Uterus (tissue), 4 donors: ENCODE measurements at places on chromosomes 6 and 20. TPM values are rescaled to one million over a fixed set of nuclear protein-coding genes. Genes with fewer than 3 reads are reported as not detected.

C6orf163 gene
- total RNA-seq = 7.0 TPM

SIRPG gene
- not detected for total RNA-seq

DNA sequence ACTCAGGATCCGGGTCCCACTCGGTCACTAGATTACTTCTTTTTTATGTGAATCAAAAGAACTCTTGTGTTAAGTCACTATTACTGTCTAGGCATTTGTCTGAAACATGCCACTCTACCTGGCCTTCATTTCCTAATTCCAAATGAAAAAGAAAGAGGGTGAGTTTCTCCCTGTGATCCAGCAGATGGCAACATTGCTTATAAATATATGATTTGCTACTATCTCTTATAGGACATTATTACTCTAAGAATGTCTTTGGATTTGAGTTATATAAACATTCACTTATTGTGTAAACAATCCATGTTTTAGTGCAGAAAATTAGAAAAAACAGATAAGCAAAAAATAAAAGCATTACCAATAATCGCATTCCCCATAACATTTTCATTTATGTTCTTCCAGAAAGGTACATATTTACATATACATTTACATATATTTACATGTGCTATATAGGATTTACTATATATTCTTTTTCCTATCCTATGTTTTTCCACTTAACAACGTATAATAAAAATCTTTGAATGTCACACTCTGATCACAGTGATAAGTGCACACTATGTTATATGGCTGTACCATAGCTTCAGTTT lies 66.9 kb downstream of the FAXC start:
- H3K4me3 ChIP-seq = no peak overlapping the region
- H3K36me3 ChIP-seq = no peaks in the 10 kb centered on the region
- DNase-seq = no peak
- H3K4me1 ChIP-seq = no peaks in the 10 kb centered on the region
- H3K27ac ChIP-seq = no peak overlapping the region

DNA sequence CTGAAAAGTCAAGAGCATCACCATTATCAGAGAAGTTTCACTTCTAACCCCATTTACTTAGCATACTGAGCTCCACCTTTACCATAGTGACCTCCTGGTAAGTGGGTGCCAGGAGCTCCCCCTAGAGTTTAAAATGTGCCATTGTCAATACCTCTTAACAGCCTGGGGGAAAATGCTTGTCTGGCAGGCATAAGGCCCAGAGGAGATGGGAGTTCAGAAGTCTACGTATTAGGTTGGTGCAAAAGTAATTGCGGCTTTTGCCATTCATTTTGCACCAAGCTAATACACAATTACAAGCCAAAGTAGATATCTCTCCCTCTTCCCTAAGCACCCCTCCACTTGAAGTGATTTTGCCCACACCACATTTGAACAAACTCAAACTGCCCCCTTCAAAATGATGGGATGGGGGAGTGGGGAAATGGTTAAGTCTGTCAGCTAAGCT lies 919.0 kb downstream of the KIF16B start:
- H3K27me3 ChIP-seq = no peaks in the 10 kb centered on the region
- no peak overlapping the region for H3K27ac ChIP-seq
- DNase-seq = no peak
- H3K36me3 ChIP-seq = no peaks in the 10 kb centered on the region
- no peaks in the 10 kb centered on the region for H3K4me1 ChIP-seq
- no peak overlapping the region for H3K4me3 ChIP-seq

- DNase-seq = no peak
- no peaks in the 10 kb centered on the region for H3K36me3 ChIP-seq
- H3K27me3 ChIP-seq = no peaks in the 10 kb centered on the region
Observed at GRCh38 chr20:2164966-2165365, 63.3 kb downstream of the STK35 start.

DNA sequence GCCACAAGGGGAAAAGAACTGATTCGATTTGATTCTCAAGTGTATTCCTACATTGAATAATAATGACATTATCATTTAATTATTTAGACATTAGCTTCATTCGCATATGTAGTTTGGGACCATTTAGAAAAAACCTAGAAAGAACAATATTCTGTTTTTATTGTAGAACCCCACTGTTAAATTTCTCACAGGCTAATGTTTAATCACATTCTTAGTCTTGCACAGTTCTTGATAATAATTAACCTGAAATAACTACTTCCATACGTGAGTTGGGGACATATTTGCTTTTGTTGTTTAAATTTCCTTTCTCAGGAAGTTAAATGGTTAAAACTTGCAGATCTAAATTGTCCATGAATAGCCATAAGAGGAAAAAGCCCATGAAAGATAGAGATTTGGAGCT lies 275.2 kb downstream of the TFAP2B start:
- H3K27me3 ChIP-seq = no peaks in the 10 kb centered on the region
- no peak overlapping the region for H3K4me3 ChIP-seq
- no peak overlapping the region for H3K27ac ChIP-seq
- H3K36me3 ChIP-seq = no peaks in the 10 kb centered on the region

- H3K27me3 ChIP-seq = no peaks in the 10 kb centered on the region
- no peak overlapping the region for H3K27ac ChIP-seq
Observed at GRCh38 chr20:20409331-20409730, 41.4 kb downstream of the INSM1 start.
